ENCODE measurements at places on chromosomes 5 and 9.

DNA sequence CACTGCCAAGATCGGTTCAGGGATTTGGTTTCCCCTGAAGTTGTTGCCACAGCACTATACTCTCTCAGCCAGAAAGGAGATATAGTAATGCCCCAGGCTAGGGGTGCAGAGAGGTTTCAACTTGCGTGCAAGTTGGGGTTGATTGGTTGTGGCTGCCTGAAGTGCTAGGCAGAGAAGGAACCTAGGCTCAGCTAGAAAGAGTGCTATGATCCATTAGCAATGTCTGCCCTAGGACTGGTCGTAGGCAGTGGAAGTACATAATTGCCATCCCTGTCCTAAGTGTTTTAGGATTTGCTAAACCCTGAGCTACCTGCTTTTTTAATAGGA, 136.6 kb upstream of the SMIM23 start:
- DNase-seq, result no peak

GRCh38 chr9:130755377-130756007, 61.9 kb downstream of the EXOSC2 start:
- no peak for DNase-seq

- DNase-seq, result peak; percentile 19
These were observed 117.7 kb downstream of the HOMER1 start for GRCh38 chr5:79396265-79396664.

DNA sequence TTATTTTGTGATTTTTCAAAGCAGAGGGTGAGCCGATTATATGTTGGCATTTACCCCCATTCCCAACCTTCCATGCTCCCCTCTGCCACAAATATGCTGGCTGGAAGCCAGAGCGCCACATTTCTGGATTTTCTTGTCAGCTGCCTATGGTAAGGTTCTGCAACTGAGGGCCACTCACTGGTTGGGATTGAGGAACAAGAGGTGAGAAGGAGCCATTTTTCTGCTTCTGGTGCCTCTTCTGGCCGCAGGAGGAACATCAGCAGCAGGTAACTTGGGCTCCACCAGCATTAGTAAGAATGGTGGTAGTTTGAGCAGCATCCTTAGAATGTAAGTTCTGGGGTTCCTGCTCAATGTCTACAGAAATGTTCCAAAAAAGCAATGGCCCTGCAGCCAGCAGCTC, 159.5 kb upstream of the MAST4 start:
- DNase-seq, result no peak

DNA sequence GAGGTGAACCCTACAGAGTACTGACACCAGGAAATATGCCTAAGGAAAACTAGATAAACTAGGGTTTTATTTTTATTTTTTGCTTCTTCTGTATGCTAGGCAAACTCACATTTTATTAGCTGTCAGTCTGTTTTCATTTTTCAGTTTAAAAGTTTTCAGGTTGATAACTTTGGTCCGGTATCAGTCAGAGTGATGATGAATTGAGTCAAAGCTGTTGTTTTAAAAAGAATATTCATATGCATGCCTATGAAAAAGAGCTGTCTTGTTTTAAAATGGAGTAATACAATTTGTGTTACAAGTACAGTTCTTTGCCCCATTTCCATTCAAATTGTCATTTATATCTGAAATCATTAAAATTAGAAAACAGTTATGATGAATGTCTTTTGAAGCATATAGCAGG, 22.6 kb downstream of the MAP3K1 start:
- DNase-seq, result no peak

GRCh38 chr9:32723789-32724325, 59.5 kb upstream of the TMEM215 start:
- DNase-seq, result peak; percentile 42

- DNase-seq, result no peak
These were observed 214.8 kb downstream of the AOPEP start for GRCh38 chr9:94941211-94941875.

GRCh38 chr9:98859941-98860340, 52.5 kb downstream of the GALNT12 start:
- DNase-seq, result no peak

DNA sequence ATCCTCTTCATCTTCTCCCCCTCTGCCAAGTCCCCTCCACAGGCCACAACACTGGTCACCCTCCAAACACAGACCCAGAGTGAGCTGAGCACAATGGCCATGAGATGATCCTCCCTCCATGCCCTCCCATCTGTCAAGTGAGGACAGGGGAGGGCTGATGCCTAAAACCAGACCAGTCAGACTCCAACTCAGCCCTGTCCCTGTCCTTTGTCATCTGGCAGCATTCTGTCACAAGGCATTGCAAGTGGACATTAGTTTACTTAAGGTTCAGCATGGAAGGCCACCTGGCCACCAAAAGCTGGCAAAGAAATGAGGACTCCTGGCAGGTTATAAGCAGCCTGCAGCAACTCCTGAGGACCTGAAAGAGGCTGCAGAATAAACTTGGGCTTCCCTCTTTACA, 136.2 kb upstream of the SLC30A5 start:
- no peak for DNase-seq

GRCh38 chr9:127698985-127699670, 7.7 kb upstream of the CFAP157 start:
- DNase-seq, result peak; percentile 93

DNA sequence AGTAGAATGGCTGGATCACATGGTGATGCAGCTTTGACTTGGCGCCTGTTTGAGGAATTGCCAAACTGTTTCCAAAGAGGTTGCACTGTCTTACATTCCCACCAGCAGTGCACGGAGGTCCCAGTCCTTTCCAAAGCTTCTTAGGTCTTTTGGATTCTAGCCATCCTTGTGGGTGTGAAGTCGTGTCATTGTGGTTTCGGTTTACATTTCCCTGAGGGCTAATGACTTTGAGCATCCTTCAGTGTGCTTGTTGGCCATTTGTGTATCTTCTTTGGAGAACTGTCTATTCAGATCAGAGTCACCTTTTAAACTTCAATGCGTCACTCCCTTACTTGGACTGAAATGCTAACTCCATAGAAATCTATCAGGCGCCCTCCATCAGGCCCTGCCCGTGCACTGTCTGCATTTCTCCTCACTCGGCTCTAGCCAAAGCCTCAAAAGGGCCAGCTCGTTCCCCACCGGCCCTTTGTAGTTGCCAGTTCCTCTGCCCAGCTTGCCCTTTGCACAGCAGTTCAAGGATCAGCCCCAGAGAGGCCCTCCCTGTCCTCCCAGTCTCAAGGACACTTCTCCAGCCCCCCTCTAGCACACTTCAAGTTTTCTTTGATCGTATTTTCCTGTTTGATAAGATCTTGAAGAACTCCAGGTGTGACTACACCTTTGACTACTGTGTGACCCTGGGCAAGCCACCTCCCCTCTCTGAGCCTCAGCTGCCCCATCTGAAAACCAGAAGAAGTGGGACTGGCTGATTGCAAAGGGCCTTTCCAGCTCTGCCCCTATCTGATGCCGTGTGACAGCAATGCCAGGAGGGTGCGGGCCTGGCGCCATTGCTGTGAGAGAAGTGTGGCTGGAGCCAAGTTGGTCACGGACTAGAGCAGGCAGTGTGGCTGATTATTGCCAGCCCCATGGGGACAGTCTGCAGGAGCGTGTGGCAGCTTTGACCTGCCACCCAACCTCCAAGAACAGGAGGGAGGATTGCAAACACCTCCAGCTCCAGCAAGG, 5.6 kb downstream of the HRH2 start:
- no peak for DNase-seq

DNA sequence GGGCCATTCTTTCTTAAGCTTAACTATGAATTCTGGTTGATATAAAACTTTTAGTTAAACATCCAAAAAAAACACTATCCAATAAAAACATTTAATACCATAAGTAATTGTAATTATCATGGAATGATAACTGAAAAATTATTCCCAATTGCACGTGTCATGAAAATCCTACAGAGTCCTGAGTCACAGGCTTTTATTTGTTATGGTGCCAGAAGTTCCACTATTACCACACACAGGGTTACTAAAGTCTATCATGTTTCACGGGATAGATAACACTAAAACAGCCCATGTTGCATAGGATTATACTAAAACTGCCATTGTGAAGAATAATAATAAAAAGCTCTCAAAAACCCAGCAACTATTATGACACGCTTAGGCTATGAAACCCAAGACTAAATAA, 1381.8 kb downstream of the EFNA5 start:
- DNase-seq, result no peak

DNA sequence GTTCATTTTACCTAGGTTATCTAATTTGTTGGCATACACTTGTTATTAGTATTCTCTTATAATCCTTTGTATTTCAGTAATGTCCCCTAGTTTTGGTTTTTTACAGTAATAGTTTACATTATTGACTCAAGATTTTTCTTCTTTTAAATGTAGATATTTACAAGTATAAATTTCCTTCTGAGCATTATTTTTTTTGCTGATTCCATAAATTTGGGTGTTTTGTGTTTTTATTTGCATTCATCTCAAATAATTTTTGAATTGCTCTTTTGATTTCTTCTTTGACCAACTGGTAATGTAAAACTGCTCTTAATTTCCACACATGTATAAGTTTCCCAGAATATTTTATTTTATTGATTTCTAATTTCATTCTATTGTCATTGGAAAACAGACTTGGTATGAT, 68.1 kb downstream of the ESM1 start:
- DNase-seq, result no peak

GRCh38 chr5:180605554-180606214, 14.4 kb upstream of the SCGB3A1 start:
- peak; percentile 16 for DNase-seq

- no peak for DNase-seq
These were observed 78.9 kb upstream of the CXCL14 start for GRCh38 chr5:135657536-135658305.

DNA sequence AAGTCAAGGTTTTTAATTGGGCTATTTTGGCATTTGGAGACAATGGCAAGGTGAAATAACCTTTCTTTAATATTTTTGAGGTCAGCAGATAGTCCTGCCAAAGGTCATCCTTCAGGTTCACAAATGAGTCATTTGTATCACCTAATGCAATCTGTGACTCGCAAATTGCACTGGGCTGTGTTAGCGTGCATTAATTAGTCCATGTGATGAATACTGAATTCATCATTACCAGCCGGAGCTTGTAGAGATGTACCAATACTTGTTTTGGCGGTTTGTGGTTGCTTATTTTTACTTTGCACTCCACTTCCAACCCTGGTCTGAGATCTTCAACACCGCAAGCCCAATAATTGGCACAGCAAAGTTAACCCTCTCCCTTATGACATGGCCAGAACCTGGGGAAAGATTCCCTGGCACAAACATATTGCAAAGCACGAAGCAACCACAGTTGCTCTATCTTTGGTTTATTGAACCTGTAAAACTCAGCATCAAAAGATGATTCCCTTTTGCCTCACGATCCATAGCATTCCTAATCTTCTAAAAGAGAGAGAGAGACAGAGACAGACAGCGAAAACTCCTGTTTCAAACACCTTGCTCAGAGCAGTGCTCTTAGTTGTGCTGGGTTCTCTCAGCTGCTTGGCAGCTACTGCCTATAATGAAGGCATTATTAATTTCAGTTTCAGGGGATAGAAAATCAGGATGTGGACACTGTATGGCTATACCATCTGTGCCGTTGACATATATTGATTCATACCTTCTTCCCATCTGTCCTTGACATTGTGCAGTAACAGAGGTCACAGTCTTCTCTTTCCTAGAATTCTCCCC, 178.1 kb downstream of the EBF1 start:
- DNase-seq, result no peak

- DNase-seq, result no peak
These were observed 25.9 kb upstream of the PPP1R2B start for GRCh38 chr5:156824241-156824640.

All from astrocyte (in vitro differentiated cells and primary cell).